PC-3 (cell line): ENCODE measurements at places on chromosomes 3 and 15.

DNA sequence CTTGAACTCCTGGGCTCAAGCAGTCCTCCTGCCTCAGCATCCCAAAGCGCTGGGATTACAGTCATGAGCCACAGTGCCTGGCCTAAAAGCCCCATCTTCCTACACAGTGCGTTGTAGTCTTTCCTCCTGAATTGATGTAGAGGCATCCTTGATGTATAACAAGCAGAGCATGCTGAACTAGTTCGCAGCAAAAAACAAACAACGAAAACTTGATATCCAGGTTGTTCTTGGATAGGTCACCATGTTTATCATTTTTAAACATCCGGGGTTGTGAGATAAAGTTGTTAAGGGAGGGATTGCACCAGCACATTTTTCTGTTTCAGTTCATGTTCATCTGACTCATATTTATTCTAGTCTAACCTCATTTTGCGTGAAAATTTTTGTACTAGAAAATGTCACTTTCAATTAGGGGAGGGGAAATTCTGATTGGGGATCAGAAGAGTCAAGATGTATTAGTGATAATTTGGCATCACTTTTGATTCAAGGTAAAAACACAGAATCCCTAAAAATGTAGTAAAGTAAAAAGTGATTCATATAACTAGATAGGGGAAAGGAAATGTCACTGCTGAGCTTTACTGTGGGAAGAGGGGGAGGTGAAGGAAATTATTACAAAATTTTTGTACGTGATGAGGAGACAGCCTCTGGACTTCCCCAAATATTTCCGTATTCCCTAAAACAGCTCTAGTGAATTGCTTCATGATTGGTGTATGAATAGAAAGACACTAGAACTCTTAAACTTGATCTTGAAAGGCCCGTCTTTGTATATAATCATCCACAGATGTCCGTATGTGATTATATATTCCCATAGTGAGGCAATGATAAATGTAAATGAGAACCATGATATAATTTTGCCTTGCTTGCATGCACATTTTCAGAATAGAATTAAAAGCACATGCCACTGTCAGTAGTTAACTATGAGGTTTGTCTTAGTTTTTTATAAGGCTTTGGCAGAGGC is 22.9 kb downstream of the RAB8B start:
- DNase-seq: peak; percentile 80

GRCh38 chr15:29130476-29130875 is 139.1 kb downstream of the NSMCE3 start:
- DNase-seq: no peak

DNA sequence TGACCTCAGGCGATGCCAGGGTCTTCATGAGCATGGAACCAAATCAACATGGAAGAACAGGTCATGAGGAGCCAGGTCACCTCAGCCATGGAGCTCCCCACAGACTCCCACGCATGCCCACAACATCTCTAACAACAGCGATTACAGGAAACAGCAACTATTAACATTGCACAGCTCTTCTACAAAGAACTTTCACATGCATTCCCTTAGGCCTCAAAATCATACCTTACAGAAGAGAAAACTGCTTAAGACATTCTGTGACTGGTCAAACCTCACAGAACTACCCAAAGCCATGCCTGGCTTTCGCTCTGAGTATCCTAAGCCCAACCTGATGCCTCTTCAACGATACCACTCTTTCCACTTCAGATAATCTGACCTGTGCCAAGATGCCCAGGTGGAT is 117.8 kb downstream of the OXNAD1 start:
- DNase-seq: no peak

- DNase-seq: peak; percentile 32
These were observed 75.7 kb downstream of the FAM43A start for GRCh38 chr3:194761384-194761783.

- DNase-seq: no peak
These were observed 396.5 kb downstream of the MECOM start for GRCh38 chr3:169266986-169267385.

DNA sequence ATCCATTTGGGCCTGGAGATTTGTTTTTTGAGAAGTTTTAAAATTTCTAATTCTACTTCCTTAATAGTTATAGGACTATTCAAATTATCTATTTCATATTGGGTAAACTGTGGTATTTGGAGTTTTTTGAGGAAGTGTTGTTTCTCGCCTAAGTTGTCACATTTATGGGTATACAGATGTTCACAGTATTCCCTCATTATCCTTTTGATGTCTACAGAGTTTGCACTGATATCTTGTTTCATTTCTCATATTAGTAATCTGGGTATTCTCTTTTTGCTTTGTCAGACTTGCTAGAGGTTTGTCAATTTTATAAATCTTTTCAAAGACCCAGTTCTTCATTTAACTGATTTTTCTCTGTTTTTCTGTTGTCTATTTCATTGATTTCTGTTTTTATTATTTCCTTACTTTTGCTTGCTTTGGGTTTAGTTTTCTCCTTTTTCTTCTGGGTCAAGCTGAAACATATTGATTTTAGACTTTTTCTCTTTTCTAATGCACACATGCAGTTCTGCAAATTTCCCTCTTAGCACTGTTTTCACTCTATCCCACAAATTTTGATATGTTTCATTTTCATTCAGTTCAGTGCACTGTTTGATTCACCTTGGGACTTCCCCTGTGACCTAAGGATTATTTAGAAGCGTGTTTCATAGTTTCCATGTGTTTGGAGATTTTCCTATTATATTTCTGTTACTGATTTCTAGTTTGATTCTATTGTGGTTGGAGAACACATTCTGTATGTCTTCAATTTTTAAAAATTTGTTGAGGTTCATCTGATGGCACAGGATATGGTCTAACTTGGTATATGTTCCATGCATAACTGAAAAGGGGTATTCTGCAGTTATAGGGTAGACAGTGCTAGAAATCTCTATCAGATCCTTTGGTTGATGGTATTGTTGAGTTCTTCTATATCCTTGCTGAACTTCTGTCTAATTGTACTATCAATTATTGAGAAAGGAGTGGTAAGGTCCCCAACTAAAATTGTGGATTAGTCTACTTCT is 79.6 kb downstream of the SUMF1 start:
- DNase-seq: no peak

DNA sequence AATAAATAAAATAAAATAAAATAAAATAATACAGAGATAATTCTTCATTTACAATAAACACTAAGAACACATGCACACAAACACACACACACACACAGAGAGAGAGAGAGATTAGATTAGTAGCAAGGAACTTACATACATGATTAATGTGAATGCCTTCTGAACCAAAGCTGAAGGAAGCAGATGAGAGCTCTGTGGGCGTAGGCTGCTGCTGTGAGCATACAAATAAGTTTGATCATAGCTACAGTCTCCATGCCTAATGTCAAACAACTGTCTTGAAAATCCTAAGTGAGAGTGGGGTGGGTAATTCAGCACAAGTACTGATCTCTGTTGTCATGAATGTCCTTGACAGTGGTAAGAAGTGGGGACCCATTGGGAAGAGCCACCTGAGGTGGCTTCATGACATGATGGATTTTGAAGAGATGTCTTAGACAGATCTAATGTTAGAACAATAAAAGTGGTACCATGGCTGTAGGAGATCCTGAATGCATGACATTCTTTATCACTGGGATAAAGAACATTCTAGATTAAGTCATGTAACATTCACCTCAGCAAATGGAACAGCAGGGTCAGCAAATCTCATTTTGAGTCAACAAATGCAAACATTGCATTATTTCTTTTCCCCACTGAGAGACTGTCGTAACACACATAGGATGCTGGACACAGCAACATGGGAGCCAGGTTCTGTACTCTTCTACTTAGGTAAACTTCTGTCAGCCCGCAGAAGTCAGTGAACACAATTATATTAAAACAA is 46.2 kb downstream of the CHL1 start:
- DNase-seq: no peak

GRCh38 chr15:61307474-61307873 is 78.4 kb upstream of the RORA start:
- no peak for DNase-seq

GRCh38 chr15:75321711-75322110 is 14.2 kb upstream of the COMMD4 start:
- DNase-seq: no peak

DNA sequence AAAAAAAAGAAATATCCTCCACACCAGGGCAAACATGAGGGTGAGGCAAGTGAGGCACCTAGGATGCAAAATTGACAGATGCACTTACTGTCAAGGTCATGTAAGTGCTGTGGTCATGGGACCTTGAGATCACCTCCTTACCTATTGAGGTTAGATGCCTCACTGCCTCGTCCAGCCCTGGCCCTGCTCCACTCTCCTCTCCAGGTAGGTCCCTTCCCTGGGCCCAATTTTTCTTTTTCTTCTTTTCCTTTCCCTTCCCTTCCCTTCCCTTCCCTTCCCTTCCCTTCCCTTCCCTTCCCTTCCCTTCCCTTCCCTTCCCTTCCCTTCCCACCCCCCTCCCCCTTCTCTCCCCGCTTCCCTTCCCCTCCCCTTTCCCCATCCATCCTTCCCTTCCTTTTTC is 71.1 kb upstream of the DLG1 start:
- DNase-seq: no peak
